Brain microvascular endothelial cell (primary cell): ENCODE measurements at places on chromosomes 6 and 20.

GRCh38 chr20:4412216-4412615 is 309.5 kb upstream of the PRND start:
- no peak for DNase-seq

DNA sequence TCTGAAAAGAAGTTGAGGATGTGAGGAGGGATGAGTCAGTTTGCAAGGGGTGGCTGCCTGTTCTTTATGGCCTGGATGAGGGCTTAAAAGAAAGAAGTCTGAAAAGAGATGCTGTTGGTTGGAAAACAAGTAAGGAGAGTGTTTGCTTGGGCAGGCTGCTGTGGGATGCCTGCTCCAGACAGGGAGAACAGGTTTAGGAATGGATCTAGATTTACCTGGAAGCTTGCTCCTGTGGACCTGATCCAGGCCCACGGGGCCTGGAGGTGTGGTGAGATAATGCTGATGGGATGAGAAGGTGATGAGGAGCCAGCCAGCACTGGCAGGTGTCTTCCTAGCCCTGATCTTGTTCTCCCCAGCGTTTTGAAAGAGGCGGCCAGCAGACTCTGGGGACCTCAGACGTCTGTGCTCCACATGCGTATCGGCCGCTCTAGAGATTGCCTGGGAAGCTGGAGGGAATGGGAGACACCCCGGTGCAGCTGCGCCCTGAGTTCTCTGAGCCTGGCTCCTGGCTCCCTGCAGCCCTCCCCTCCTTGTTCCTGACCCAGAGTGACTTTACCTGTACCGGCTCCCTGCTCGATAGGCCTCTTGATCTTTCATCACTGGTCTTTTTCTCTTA is 331.3 kb downstream of the ZFAND3 start:
- no peak for DNase-seq

DNA sequence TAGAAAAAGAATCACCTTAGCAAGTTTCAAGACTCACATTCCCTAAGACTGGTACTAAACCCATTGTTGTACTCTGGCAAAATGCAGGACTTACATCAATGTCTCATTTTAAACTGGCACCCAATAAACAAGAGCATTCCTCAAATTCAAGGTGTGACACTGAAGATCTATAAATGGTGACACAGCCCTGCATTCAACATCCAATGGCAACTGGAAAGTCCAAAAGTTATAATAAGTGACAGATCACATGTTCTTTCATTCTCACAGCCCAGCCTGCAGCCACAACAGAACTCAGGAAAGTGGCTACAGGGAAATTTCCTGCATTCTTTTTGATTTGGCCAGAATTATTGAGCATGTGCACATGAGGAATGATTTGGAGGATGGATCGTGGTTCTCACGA is 57.5 kb downstream of the MBOAT1 start:
- DNase-seq = no peak

- no peak for DNase-seq
These were observed 609.0 kb downstream of the DHX35 start for GRCh38 chr20:39571171-39571570.

DNA sequence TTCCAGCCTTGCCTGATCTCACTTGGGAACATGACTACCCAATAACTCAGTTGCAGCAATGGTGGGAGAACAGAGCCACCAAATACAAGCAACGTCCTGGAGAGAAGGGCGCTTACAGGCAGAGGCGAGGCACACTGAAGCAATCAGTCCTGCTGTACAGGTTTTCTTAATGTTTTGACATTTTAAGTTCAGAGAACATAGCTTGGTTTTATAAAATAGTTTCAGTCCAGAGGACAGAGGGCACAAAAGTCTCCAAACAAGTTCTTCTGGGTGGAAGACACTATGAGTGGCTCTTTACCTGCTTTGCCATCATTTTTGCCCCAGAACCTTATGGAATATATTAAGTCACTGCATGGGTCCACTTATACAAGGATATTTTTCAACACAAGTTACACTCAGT is 103.4 kb upstream of the KCNG1 start:
- DNase-seq = no peak

- DNase-seq = no peak
These were observed 104.8 kb downstream of the AGPAT4 start for GRCh38 chr6:161169035-161169434.

- DNase-seq = no peak
These were observed 106.8 kb upstream of the BEND6 start for GRCh38 chr6:56848105-56848504.

GRCh38 chr6:124197148-124197547 is 393.5 kb downstream of the NKAIN2 start:
- DNase-seq = no peak

DNA sequence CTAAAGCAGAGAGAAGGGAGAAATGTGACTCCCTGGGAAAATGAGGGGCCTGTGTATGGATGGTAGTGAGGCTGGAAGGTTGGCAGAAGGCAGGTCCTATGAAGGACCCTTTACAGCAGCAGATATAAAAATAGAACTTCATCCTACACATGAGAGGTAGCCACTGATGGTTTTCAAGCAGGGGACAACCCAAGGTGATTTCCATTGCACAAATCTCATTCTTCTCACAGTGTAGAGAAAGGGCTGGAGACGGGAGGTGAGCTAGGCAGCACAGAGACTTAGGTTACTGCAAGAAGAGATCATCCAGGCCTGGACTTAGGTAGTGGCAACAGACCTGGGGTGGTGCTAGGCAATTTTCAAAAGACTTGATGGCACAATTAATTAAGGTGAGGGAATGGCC is 30.7 kb downstream of the TRAM2 start:
- no peak for DNase-seq

- no peak for DNase-seq
These were observed 15.8 kb upstream of the FOXQ1 start for GRCh38 chr6:1296079-1296478.

DNA sequence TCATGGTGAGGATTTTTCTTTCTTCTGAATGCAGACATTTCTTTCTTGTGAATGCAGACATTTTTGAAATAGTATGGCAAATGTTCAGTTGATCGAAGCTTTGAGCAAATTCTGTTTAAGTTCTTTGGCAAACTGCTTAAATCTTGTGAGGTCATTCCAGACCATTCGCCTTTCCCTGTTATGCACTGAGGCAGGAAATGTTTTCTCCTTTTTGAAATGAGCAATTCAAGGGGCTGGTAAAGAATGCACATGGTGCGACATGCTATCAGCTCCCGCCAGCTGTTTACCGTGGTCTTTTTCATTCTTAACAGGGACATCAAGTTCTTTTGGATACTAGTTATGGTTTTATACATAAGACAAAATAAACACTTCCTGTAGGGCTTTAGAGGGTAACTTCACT is 112.0 kb upstream of the CCN2 start:
- peak; percentile 81 for DNase-seq

DNA sequence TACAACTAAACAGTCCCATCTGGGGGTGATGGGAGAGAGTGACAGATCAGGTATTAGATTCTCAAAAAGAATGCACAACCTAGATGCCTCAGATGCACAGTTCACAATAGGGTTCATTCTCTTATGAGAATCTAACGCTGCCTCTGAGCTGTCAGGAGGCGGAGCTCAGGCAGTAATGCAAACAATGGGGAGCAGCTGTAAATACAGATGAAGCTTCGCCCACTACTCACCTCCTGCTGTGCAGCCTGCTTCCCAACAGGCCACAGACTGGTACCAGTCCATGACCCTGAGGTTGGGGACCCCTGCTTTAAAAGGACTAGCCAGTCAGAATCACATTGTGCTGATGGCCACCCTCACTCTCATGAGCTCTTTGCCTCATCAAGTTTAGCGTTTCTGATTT is 247.0 kb upstream of the KCNQ5 start:
- DNase-seq = peak; percentile 12

DNA sequence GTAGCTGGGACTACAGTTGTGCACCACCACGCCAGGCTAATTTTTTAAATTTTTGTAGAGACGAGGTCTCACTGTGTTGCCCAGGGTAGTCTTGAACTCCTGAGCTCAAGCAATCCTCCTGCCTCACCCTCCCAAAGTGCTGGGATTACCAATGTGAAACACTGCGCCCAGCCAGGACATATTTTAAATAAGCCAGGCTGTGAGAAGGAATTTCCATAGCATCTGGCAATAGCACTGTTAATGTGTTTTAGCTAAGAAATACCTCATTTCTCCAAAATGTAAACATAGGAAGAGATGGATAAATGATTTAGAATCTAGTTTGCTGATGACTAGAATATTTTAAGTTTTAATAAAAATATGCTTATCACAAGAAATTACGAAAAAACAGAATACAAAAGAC is 27.0 kb upstream of the SLA2 start:
- DNase-seq = no peak

DNA sequence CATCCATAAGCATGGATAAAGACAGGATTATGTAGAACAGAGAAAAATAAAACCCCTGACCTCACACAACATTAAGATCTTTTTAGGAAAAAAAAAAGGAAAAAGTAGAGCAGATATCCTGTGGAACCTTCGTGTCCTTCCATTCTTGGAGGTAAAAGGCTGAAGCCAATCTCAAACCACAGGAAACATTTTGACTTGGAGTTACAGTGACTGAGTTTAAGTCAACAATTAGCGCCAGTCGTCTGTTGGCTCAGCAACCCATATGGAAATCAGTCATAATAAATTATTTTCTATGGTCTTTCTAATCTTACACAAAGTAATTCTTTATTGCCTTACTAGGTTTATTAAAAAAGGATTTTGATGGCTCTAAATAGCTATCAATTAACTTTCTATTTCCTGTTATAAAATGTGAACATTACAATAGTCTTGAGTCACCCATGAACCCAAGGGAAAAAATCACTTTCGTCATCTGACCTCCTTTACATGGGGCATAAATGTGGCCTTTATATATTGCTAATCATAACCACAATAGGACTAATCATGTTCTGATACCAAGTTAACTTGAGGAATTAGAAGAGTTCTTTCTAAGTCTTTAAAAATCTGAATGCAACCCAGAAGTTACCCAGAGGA is 592.9 kb downstream of the TFAP2B start:
- DNase-seq = no peak

DNA sequence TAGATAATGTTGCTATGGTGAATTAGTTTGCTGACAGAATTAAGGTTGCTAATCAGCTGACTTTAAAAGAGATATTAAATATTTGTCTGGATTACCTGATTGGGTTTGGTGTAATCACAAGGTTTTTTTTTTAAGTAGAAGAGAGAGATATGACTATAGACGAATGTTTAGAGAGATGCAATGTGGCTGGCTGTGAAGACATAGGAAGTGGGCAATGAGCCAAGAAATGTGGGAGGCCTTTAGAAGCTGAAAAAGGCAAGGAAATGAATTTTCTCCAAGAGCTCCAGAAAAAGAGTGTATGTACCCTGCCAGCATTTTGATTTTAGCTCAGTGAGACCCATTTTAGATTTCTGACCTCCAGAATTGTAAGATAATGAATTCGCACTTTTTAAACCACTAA is 598.3 kb downstream of the PKHD1 start:
- no peak for DNase-seq

- peak; percentile 29 for DNase-seq
These were observed 119.7 kb downstream of the RTN4IP1 start for GRCh38 chr6:106509420-106510089.

GRCh38 chr6:140857739-140858380 is 1274.9 kb upstream of the GJE1 start:
- peak; percentile 88 for DNase-seq

- no peak for DNase-seq
These were observed 10.6 kb upstream of the MARCKS start for GRCh38 chr6:113846577-113846976.

- no peak for DNase-seq
These were observed 39.0 kb upstream of the CD93 start for GRCh38 chr20:23125159-23125558.

- DNase-seq = no peak
These were observed 79.3 kb upstream of the PMEPA1 start for GRCh38 chr20:57788936-57789613.

- DNase-seq = peak; percentile 52
These were observed 87.5 kb downstream of the SYNJ2 start for GRCh38 chr6:158068893-158069799.
